Stimulated activated CD4-positive, alpha-beta T cell treated with anti-CD3 and anti-CD28 coated beads, Interleukin-15, amount 100 ng/mL, for 1 hour (primary cell): ENCODE measurements at places on chromosomes 6 and 20.

GRCh38 chr20:57261457-57262251 lies 4.8 kb downstream of the BMP7 start:
- no peak for DNase-seq

- no peak for DNase-seq
Observed at GRCh38 chr6:101961357-101961756, 567.8 kb downstream of the GRIK2 start.

DNA sequence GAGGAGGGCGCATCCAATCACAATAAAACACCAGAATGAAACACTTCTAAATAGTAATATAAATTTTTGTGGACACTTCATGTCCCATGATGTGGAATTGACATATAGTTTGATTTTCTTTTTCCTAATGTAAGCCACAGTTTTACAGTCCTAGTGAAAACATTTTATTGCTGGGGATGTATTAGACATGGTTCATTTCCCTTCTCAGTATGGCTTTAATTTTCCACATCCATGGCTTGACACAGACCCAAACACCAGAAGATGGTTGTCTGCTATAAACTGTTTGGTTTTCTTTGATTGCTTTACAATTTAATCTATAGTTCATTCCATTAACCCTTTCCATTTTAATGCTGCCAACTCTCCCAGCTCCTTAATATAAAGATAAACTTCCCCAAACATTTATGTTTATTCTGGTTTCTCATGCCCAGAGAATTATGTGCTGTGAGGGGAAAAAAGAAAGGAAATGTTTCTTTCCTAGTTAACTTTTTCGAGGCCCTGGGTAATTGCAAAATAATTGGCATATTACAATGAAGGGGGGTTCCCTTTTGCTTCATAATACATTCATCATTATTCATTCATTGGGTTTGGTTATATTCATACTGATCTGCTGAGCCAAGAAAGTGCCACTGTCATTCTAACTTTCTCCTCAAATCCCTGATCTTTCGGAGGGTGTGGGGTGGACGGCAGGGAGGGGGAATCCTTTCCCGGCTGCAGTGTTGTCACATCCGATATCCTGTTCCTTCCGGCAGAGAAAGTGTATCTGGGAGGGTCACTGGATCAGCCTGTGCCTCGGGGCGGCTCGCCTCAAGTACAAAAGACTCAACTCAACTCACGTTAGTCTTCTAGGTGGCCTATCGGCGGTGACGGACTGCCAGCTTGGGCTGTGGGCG lies 127.6 kb upstream of the TFAP2D start:
- DNase-seq: no peak

GRCh38 chr20:19723051-19723450 lies 35.0 kb upstream of the RIN2 start:
- DNase-seq: no peak

DNA sequence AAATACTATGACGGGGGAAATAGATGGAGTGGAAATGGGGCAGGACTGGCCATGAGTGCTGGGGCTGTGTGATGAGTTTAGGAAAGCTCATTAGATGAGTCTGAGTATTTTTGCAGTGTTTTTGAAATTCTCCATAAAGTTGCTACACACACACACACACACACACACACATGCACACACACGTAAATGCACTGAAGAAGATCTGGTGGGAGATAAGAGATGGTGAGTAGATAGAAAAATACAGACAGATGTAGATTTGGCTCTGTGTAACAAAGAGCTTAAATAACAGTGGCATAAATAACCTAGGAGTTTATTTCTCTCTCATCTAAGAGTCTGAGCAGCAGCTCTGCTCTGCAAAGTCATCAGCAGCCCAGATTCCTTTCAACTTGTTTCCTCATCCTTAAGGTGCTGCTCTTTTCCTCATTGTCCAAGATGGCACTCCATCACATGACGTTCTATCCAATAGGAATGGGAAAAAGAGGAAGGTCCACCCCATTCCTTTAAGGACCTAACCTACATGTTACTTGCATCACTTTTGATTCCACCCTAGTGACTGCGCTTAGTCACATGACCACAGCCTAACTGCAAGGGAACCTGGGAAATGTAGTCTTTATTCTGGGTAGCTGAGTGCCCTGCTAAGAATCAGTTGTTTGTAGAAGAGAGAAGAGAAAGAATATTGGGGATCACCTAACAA lies 76.4 kb downstream of the EYA2 start:
- no peak for DNase-seq

DNA sequence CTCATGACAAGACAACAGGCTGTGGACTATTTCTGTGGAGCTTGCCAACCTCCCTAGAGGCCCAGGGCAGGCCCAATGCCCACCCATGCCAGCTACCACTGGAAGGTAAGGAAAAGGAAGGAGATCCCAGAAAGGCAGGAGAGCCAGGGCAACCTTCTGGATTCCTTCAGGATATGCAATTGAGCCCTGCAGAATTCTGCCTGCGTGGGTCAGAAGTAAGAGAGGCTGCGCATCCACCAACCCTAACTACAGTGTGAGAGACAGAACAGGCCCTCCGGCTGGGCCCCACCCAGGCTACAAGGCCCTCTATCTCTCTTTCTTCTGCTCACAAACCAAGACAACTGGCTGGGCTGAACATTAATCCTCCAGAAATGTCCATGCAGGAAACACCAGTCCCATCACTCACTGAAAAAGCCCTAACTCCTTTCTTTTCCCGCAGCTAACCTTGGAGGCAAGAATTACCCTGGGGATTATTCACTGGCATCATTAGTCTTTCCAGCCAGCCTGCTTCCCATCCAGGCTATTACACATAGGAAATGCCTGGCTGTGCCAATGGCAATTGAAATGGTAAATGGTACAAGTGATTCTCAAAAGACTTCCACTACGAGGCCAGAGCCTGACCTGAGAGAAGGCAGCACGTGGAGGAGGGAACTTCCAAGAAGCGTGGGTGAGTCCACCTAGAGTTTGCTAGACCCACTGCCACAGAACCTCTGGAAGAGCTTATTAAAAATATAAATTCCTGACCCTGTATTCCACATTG lies 15.2 kb downstream of the MAP1LC3A start:
- no peak for DNase-seq

DNA sequence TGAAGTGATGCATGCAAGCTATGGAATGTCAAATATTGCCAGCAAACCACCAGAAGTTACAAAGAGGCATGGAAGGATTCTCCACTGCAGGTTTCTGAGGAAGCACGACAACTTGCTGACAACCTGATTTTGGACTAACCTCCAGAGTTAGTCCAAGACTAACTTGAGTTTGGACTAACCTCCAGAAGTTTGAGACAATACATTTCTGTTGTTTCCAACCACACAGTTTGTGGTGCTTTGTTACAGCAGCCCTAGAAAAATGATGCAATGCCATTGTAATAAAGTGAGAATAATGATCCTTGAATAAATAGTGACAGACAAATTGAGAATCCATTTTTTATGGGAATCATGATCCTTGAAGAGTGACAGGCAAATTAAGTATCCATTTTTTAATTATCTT lies 169.9 kb upstream of the HDDC2 start:
- DNase-seq: no peak
